ENCODE measurements at places on chromosomes 1 and 21.

GRCh38 chr1:231021540-231022031, 18.5 kb downstream of the FAM89A start:
- DNase-seq, result no peak

DNA sequence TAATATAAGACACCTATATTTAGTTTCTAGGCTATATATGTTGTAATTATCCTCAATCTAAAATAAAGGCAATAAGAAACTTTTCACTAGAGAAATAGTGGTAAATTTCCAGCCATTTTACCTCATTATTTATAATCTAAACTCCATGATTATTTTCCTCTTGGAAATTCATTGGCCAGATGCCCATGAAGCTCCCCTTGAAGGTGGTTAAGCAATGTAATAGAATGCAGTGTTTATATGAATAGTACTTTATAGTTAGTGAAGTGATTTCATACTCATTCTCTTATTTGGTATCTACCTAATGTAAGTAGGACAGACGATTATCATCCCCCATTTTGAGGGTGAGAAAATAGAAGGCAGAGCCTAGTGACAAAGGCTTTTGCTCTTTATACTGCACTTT, 26.5 kb downstream of the NFYC start:
- DNase-seq, result no peak

DNA sequence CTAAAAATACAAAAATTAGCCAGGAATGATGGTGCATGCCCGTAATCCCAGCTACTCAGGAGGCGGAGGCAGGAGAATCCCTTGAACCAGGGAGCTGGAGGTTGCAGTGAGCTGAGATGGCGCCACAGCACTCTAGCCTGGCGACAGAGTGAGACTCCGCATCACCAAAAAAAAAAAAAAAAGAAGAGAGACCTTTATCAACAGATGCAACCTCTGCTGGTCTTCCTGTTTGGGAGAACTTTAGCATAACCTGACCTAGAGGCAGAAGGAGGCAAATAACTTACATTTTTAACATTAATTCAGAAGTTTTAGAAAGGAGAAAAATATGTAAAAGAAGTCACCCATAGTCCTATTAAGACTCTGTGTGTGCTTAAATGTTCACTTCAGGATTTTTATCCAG, 32.4 kb downstream of the SLAMF1 start:
- DNase-seq, result no peak

GRCh38 chr1:155983191-155984024, 5.1 kb upstream of the ARHGEF2 start:
- no peak for DNase-seq

GRCh38 chr1:53115403-53116306, 26.8 kb downstream of the SLC1A7 start:
- no peak for DNase-seq

DNA sequence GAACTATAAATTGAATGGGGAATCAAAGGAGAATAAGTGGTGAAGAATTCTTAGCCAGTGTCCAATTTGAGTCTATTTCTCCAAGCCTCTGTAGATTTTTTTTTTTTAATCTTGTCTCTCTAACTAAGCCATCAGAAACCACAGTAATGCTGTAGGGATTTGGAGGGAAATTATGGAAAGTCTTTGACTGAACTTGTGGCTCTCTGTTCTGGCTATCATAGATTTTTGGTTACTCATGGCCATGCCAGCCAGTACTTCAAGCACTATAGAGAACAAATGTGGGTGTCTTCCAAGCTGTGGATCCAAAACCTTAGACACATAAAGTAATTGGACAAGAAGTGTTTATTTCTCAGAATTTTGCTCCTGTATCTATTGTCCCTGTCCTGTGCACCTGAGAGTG, 147.9 kb downstream of the LRRC40 start:
- no peak for DNase-seq

All from effector memory CD4-positive, alpha-beta T cell (primary cell).